Erythroblast (primary cell): ENCODE measurements at places on chromosomes 4 and X.

DNA sequence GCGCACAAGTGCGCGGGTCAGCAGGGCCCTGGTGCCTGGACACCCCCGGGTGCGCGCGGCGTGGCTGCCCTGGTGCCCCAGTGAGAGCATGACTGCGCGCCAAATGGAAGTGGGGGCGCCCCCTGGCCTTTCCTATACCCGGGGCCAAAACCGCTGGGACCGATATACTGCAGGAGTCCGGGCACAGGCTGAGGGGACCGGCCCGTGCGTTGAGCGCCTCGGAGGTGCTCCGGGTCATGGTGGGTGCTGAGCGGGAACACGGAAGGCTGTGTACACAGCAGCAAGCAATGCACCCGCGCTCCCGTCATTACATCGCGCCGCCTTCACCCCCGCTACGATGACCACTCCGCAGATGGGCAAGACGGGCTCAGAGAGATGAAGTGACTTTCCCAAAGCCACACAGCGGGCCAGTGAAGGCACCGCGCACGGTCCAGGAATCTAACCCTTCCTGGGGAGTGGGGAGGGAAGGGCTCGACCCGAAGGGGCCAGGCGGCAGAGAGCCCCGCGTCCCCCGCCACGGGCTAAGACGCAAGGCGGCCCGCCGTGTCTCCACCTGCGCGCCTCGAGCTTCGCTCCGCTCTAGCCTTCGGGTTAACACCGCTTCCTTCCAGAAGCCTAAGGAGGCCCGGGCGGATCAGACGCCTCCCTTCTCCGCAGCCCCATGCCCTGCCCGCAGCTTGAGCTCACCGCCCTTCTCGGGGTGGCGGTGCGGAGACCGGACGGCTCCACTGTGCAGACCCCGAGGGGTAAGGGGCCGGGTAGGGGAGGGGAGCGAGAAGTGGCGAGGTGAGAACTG lies 11.3 kb downstream of the HMX1 start:
- DNase-seq: no peak

GRCh38 chrX:111309083-111309482 lies 38.8 kb upstream of the CAPN6 start:
- no peak for DNase-seq

GRCh38 chr4:157779081-157779480 lies 393.7 kb downstream of the GASK1B start:
- no peak for DNase-seq

GRCh38 chr4:39936565-39937418 lies 40.9 kb downstream of the PDS5A start:
- DNase-seq: no peak

GRCh38 chr4:76690011-76690905 lies 207.7 kb downstream of the SOWAHB start:
- DNase-seq: no peak

- DNase-seq: no peak
Measured at GRCh38 chr4:21307709-21308108, 607.5 kb downstream of the PACRGL start.

- no peak for DNase-seq
Measured at GRCh38 chr4:118973295-118973694, 84.6 kb downstream of the SYNPO2 start.

- peak; percentile 57 for DNase-seq
Measured at GRCh38 chrX:43750248-43750676, 94.2 kb downstream of the MAOA start.

DNA sequence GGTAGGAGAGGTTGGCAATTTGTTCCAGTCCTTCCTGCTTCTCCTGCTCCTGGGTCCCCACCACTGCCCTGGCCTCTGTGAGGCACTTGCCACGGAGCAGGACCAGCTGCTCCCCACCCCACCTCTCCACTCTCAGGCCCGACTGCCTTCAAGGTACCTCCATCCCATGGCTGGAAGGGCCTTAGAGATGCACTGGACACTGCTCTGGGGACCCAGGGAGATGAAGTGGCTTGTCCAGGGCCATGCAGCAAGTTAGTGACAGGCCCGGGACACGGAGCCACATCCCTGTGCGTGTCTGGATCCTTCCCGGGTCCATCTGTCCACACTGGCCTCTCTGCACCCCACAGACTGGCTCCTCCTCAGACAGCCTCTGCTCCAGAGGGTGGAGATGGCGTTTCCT lies 105.3 kb downstream of the CPZ start:
- DNase-seq: no peak

GRCh38 chr4:128635955-128636560 lies 173.4 kb upstream of the JADE1 start:
- DNase-seq: no peak

DNA sequence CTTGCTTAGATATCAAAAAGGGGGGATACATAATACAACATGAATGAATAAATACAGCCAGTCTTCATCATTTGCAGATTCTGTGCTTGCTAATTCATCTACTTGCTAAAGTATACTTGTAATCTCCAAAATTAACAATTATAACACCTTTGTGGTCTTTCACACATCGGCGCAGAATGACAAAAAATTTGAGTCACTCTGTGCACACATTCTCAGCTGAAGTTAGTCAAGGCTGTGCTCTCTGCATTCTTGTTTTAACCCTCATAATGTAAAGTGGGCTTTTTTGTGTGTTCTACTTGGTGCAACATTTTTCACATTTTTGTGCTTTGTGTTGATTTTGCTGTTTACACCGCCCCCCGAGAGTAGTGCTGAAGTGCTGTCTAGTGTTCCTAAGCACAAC lies 65.8 kb upstream of the GPRIN3 start:
- DNase-seq: no peak

DNA sequence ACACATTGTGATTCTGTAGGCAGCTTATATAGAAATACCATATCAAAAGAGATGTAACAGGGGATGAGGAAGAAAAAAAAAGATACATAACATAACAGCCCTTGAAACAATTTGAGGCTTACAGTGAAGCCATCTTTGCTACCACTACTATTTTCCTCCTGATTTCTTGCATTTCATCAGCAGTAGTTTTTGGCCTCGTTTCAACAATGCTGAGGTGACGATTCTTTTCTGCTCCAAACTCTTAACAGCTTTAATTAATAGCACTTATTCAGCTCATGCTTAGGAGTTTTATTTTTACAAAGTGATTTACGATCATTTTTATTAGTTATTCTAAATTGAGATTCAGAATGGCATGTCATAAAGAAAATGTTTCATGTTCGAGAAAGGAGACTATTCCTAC lies 163.2 kb downstream of the DCK start:
- DNase-seq: peak; percentile 21

GRCh38 chr4:26780539-26780938 lies 80.1 kb upstream of the STIM2 start:
- DNase-seq: no peak

DNA sequence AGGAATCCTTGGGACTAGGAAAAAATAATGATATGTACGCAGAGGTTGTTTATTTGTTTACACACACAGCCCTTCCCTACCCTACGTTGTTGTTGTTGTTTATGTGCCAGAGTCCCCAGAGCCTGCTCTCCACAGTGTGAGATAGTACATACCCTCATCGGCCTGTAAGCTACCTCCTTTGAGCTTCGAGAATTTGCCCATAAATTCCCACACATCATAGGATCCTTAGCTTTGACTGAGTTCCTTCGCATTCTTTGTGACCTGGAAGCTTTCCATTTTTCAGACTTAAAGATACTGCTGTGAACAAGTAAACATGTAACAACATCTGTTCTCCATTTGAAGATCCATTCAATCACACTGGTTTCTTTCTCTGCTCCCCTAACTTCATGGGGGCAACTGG lies 114.5 kb downstream of the IRF2 start:
- DNase-seq: no peak

DNA sequence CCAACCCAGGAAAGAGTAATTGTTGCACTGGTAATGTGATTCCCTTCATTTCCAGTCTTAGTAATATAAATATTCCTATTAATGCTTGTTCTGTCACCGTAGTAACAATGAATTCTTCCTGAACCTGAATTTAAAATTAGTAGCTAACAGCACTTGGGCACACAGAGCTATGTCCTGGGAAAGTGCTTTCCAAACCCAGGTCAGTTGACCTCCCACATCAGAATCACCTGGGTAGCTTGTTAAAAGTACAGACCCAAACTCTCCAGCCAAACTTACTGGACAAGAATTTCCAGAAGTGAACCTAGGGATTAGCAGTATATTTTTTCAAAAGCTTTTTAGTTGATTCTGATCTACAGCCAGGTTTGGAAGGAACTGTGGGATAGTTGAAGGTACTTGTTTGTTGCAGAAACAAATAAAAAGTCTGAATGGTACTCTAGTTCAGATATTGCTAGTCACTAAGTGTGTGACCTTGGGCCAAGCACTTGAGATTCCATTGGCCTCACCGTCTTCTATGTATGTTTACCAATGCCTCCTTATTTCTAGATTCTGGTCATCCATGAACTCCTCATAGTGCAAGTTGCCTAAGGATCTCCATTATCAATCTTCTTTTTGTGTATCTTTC lies 192.9 kb upstream of the CNKSR2 start:
- DNase-seq: no peak

DNA sequence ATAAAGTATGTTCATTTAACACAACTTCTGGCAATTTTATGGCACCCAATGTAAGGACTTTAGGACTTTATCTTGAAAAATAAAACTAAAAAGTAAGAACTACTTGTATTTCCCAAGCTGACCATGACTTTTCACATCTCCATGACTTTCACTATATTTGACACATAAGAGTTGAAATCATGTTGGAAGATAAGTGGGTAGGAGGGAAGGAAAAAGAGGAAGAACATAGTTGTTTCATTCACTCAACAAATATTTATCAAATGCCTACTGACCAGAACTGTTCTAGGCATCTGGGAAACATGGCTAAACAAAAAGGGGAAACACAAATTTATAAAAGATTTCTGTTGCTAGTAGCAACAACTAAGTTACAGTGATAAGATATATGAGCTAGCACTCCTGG lies 16.0 kb downstream of the SCLT1 start:
- no peak for DNase-seq

DNA sequence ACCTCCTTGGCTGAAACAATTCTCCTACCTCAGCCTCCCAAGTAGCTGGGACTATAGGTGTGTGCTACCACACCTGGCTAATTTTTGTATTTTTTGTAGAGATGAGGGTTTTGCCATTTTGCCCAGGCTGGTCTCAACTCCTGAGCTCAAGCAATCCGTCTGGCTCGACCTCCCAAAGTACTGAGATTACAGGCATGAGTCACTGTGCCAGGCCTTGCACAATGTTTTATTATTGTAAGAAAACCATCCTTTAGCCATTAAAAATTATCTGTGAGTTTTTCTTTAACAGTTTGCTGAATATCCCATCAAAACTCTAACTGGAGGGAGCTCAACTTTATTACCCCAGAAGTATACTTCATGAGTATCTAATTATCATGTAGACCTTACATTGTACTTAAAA lies 900.3 kb downstream of the PCDH7 start:
- DNase-seq: no peak

GRCh38 chr4:11230866-11231265 lies 197.8 kb downstream of the HS3ST1 start:
- no peak for DNase-seq

- peak; percentile 58 for DNase-seq
Measured at GRCh38 chrX:30888526-30889146, 418 bp downstream of the TAB3 start.

- DNase-seq: no peak
Measured at GRCh38 chrX:15216280-15216679, 53.6 kb downstream of the ASB9 start.

DNA sequence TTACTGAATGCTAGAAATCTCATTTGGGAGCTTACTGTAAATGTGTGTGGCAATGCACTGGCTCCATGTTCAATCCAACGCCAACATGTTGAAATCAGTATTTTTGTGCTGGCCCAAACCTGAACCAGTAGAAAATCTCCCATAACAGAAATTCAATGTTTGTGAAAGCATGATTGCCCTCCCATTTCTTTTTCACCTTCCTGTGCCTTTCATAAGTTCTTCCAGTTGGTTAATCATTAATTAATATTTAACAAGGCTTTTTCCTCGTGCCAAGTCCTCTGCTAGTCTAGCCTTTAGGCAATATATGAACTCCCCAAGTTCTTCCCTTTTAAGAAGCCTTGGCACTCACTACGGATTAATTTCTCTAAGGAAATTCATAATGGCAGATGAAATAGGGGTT lies 1.3 kb upstream of the PLS3 start:
- DNase-seq: no peak

GRCh38 chr4:7757501-7758471 lies 181.9 kb downstream of the AFAP1 start:
- no peak for DNase-seq

- DNase-seq: peak; percentile 19
Measured at GRCh38 chr4:150209140-150209829, 131.0 kb downstream of the DCLK2 start.

GRCh38 chr4:146318894-146319293 lies 104.6 kb downstream of the REELD1 start:
- no peak for DNase-seq

- no peak for DNase-seq
Measured at GRCh38 chr4:185369731-185370130, 26.0 kb downstream of the LRP2BP start.

- no peak for DNase-seq
Measured at GRCh38 chr4:185541251-185541727, 6.0 kb upstream of the PDLIM3 start.

DNA sequence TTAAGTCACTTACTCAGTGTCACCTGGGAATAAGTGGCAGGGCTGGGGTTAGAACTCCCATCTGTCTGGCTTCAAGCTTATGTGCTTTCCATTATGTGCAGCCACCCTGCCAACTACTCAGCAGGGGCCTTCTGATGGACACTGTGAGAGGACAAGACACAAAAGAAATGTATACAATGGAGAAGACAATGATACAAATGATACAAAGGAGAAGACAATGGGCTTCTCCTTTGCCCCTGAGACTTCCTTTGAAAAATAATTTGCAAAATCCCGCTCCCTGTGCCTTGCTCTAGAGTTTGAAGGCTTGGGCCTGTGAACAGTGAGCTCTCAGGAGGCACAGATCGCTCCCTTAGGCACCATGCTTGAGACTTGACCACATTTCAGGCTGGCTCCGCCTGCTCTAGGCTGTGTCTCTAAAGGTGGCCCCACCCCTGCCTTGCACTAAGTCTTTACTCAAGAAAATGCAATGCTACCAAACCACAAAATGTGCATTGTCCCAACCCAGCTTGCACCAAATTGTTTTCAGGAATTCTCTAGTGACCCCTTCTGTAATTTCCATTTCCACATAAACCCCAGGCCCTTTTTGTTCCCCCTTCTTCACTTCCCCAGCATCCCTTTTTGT lies 27.1 kb upstream of the STX18 start:
- no peak for DNase-seq

GRCh38 chr4:173530326-173531085 lies 477 bp upstream of the HAND2 start:
- DNase-seq: no peak

DNA sequence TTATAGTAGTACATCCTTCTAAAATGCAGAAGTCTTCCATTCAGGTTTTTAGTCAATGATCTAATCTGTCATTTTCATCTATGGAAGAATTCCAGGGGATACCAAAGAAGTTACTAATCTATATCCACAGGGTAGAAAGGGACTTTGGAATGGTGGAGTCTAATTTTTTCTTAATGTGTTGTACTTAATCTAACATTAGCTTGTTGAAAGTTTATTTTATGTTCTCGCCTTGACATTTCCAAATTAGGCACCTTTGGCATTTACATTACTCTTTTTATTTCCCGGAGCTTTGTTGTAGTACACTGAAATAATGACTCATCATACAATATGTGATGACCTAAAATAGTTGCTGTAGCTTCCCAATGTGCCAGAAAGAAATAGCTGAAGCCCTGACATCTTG lies 91.5 kb downstream of the HTR2C start:
- no peak for DNase-seq
